ENCODE measurements at places on chromosomes 5 and 9.
A peak's percentile ranks its signal among the peaks of the same experiment; 100 is the strongest.

GRCh38 chr9:124453586-124454191 is 3.4 kb downstream of the ADGRD2 start:
- peak; percentile 16 for DNase-seq

DNA sequence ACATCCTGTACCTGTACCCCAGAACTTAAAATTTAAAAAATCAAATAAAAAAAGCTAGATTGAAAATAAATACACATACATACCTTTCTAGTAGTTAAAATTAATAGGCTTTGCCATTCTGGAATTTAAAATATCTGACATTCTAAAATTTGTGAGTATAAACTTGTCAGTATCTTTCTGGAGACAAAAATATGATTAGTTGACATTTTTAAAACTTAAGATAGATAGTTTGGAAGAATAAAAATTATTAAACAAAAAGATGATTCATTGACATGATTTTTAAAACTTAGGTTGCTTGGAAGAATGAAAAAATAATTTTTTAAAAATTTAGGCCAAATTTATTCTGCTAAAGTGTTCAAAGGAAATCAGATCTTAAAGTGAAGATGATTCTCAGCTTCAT is 43.1 kb downstream of the ISOC1 start:
- no peak for DNase-seq

- DNase-seq, result no peak
These were observed 143.0 kb downstream of the GOLPH3 start for GRCh38 chr5:32031089-32031488.

GRCh38 chr5:56951126-56951945 is 587 bp downstream of the MIER3 start:
- peak; percentile 26 for DNase-seq

GRCh38 chr5:148792744-148793143 is 33.7 kb upstream of the ADRB2 start:
- no peak for DNase-seq

DNA sequence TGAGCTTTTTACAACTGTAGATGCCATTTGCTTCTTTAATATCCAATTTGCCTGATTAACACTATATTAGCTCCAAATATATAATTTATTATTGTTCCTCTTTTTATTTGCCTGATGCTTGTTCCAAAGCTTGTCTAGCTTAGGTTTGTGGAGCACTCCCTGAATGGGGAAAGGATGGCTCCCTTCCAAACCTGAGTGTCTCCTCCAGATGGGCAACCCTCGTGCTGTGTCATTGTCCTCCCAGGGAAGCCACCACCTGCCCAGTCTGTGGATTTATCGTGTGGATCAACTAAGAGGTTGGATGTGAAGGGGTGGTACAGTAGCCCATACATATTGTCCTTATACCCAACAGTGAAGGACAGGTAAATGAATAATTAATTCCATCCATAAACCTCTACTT is 404.9 kb downstream of the CDK5RAP2 start:
- DNase-seq, result no peak

- DNase-seq, result no peak
These were observed 205.0 kb upstream of the IER5L start for GRCh38 chr9:129383019-129383560.

- peak; percentile 7 for DNase-seq
These were observed 181.8 kb downstream of the GLIS3 start for GRCh38 chr9:4117835-4118610.

- no peak for DNase-seq
These were observed 335.7 kb upstream of the PIK3R1 start for GRCh38 chr5:67879620-67880510.

DNA sequence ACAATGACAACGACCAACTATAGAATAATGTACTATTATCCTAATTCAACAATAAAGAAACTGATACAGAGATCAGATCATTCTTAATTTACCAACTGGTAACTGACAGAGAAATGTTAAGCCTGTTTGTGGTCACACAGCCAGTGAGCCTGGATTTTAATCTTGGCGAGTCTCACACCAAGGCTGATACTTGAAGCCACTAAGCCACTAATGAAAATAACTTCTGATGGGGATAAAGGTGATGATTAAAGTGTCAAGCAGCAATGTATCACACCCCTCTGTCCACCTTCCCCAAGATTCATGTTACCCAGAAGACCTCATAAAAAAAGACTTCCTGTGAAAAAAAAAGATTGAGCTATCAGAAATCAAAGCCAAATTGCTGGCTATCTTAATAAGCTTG is 350.5 kb downstream of the SPOCK1 start:
- no peak for DNase-seq

- no peak for DNase-seq
These were observed 98.3 kb upstream of the PRRC1 start for GRCh38 chr5:127418974-127419682.

GRCh38 chr9:1120500-1121165 is 70.5 kb downstream of the DMRT2 start:
- DNase-seq, result no peak

DNA sequence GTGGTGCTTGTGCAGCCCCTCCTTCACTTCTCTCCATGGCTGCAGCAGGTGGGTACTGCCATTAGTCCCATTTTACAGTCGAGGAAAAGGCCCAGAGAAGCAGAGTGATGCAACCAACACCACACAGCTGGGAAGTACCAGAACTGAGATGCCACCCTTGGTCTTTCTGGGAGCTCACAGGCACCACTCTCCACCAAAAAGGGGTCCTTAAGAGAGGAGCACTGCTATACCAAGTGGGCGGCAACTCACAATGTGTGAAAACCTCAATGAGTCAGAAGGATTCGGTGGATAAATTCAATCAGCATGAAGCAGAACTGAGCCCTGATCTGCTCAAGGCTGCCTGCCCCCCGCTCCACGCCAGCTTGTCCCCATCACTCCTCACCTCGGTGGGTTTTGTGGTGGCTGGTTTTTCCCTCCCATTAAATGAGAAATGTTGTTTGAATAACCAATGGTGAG is 213.7 kb downstream of the FSTL4 start:
- no peak for DNase-seq

DNA sequence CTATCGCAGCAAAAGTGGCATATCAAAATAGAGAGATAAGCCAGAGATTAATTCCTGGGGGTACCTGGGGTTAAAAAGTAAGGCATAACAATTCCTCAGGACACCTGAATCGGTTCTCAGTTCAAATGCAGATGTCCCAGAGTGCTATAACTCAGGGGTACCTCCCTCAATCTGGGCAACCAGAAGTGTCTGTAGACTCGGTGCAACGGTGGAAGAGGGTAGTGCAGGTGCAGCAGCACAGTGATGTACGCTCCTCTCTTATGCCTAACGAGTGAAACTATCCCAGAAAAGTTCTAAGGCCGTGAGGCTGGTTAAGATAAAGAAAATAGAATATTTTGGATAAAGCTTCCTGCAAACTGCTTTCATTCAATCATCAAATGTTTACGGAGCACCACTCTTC is 7.9 kb upstream of the NR4A3 start:
- no peak for DNase-seq

DNA sequence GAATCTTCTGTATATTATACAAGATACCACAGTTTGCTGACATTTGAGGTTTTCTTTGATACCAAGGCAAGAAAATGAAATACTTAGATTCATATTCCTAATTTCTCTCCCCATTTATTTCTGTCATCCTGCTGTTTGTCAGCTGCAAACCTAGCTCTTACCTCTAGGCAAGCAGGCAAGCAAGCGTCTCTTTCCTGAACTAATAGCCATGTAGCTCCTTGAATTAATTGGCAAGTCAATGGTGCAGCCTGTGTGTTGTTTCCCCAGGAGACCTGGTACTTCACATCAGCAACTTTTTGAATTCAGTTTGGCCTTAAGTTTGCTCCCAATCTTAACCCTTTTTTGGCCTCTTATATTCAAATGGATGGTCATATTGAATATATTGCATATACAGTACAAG is 573.6 kb upstream of the ARRDC3 start:
- no peak for DNase-seq

DNA sequence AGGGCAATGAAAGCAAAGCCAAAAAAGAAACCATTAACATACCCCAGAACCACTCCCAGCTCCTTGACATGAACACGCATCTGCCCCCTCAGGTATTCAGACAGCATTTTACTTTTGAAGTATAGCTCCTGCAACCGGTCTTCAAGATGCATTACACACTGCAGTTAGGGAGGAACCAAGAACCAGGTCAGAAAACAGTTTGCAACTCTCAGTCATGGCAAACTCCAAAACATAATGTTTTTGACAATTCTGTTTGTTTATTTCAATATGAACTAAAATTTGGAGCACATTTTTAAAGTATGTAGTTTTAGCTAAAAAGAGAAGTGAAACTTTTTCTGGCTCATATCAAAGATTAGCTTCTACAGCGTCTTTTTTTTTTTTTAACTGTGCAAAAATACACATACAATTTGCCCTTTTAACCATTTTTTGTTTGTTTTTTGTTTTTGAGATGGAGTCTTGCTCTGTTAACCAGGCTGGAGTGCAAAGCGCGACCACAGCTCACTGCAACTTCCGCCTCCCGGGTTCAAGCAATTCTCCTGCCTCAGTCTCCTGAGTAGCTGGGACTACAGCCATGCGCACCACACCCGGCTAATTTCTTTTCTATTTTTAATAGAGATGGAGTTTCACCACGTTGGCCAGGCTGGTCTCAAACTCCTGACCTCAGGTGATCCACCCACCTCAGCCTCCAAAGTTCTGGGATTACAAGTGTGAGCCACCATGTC is 12.2 kb upstream of the RAPGEF6 start:
- no peak for DNase-seq

- DNase-seq, result no peak
These were observed 42.1 kb downstream of the NKD2 start for GRCh38 chr5:1050423-1051365.

DNA sequence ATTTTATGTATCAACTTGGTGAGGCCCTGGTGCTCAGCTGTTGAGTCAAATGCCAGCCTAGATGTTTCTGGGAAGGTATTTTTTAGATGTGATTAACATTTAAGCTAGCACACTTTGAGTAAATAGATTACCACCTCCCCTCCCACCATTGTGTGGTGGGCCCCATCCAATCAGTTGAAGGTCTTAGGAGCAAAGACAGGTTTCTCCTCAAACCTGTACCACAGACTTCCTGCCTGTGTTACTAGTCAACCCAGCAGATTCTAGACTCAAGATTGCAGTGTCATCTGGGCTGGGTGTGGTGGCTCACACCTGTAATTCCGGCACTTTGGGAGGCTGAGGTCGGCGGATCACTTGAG is 33.8 kb downstream of the MRPL36 start:
- DNase-seq, result no peak

DNA sequence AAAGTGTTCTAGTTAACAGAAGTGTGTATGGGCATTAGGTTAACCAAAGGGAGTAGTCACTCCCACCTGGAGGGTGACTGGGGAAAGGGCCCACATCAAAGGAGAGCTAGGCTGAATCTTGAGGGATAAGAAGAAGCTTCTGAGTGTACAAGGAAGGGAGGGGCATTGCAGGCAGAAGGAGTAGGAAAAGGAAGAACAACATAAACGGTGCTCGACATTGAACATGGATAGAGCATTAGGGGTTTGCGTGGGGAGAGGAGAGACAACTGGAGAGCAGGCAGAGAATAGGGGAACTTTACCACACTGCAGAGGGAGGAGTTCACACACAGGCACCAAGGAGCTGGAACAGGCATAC is 5.3 kb upstream of the GLRX start:
- DNase-seq, result no peak

DNA sequence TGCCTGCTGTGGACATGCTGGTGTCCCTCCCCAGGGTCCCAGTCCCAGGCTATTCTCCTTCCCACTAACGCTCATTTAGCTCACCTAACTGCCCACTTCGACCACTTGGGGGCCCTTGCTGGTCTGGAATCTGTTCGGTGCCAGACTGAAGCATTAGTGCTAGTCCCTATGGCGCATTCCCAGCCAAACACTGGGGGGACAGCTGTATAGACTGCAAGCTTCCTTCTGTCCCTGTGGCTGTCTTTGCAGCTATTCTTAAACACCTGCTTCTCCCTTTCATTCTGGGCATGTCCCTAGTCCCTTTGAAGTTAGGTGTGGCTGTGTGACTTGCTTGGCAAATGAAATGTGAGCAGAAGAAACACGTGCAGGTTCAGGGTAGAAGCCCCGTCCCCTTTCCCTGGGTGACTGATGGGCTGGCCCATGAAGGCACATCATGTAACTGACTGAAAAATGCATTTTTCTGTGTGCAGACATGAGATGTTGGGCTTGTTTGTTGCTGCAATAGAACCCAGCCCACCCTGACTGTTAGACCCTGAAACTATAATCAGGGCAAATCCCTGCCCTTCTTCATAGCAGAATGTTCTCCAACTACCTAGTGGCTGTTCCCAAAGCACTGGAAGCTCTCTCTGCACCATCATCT is 134.4 kb downstream of the BARX1 start:
- no peak for DNase-seq

DNA sequence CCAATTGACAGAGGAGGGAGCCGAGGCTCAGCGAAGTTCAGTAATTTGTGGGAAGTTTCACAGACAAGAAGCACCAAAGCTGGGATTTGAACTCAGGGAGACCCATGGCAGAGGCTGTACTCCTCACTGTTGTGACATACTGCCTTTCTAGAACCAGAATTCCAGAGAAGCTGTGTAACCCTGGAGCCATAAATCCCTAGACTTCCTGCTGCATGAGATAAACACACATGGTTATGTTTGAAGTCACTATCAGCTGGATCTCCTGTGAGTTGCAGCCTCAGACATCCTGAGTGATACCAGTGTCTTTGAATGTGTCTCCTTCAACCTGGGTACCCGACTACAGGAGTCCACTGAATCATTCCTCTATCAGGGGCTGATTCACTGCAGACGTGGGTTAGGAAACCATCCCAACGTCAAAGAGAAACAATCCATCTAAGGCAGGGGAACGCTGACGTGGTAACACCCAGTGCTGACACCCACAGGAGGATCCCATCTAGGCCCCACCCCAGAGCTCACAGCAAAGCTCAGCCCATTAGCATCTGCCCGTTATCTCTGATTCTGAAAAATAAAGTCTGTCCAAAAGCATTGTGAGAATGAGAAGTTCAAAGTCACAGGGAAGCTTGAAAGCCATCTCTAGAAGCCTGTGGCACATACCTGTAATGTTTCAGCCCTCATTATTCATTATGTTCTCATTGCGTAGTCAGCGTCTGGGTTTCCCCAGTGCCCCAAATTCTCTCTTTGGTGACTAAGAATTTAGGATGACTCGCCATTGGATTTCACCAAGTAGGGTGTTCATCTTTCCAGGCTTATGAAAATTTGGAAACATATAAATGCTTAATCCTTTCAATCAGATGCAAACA is 36.3 kb upstream of the BASP1 start:
- DNase-seq, result no peak

GRCh38 chr9:4356306-4356705 is 56.4 kb upstream of the GLIS3 start:
- DNase-seq, result no peak

- DNase-seq, result no peak
These were observed 43.1 kb downstream of the PDZD2 start for GRCh38 chr5:31682025-31682424.

DNA sequence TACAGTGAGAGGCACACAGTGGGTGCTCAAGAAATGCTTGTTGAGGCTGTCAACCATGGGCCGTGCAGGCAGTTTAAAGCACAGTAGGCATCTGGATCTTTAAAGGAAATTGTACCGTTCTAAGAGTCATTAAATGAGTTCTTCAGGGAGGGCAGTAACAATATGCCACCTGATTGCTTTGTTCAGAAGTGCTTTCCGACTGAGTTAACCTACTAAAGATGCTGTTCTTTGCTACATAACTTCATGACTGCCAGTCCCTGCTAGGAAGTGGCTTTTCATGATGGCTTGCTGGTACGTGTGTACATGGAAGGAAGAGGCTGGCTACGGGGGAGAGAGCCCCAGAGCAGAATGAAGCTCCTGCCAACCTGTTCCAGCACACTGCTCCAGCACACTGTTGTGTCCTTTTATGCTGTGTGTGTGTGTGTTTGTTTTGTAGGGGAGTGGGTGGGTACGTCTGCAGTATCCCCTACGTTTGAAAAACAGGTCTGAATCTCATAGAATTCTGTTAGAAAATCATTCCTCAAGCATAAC is 41.9 kb upstream of the PPP2R2B start:
- no peak for DNase-seq
